Upper lobe of right lung (tissue), 1 donor: ENCODE measurements at places on chromosomes 2 and 18.

DNA sequence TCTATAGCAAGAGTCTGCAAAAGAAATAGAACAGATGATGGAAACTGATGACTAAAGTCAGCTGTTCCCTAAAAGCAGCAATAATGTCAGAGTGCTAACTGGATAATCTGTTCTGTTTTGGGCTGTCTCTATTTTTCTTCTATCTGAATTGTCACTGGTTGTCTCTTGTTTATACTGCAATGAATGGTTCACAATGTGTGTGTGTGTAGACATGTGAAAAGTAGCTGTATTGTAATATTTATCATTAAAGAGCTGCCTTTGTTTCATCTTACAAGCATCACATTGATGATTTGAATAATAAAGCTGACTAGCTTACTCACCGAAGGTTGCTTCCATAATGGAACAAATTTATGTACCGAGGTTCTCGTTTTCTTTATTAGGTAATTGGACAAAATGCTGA, 456.0 kb upstream of the ZEB2 start:
- H3K4me3 ChIP-seq, result no peak overlapping the region
- H3K27ac ChIP-seq, result no peak overlapping the region
- no peak for DNase-seq
- no peaks in the 10 kb centered on the region for H3K4me1 ChIP-seq

- H3K4me1 ChIP-seq, result peaks cover 17% of the 10 kb centered on the region
- peak overlapping the region; percentile 44 for H3K27ac ChIP-seq
- H3K4me3 ChIP-seq, result no peak overlapping the region
- no peaks in the 10 kb centered on the region for H3K27me3 ChIP-seq
- DNase-seq, result no peak
Measured at GRCh38 chr2:190637903-190638618, 10.8 kb upstream of the NAB1 start.

- DNase-seq, result no peak
- H3K36me3 ChIP-seq, result peaks cover 57% of the 10 kb centered on the region
- H3K4me3 ChIP-seq, result no peak overlapping the region
- peaks cover 82% of the 10 kb centered on the region for H3K4me1 ChIP-seq
Measured at GRCh38 chr2:28400921-28401320, 8.3 kb downstream of the FOSL2 start.

- H3K4me3 ChIP-seq, result no peak overlapping the region
- DNase-seq, result no peak
- no peak overlapping the region for H3K27ac ChIP-seq
- no peaks in the 10 kb centered on the region for H3K27me3 ChIP-seq
- H3K4me1 ChIP-seq, result no peaks in the 10 kb centered on the region
Measured at GRCh38 chr2:16466133-16466820, 199.4 kb downstream of the CYRIA start.

GRCh38 chr2:76940559-76940958, 581.6 kb downstream of the LRRTM4 start:
- H3K4me3 ChIP-seq, result no peak overlapping the region
- H3K4me1 ChIP-seq, result no peaks in the 10 kb centered on the region
- no peak overlapping the region for H3K27ac ChIP-seq
- H3K27me3 ChIP-seq, result no peaks in the 10 kb centered on the region
- DNase-seq, result no peak
- H3K36me3 ChIP-seq, result no peaks in the 10 kb centered on the region

GRCh38 chr2:219003267-219003634, 10.0 kb upstream of the CRYBA2 start:
- DNase-seq, result no peak
- H3K27ac ChIP-seq, result no peak overlapping the region
- H3K27me3 ChIP-seq, result peaks cover 72% of the 10 kb centered on the region
- no peaks in the 10 kb centered on the region for H3K36me3 ChIP-seq
- H3K4me3 ChIP-seq, result peak overlapping the region; percentile 40

- no peaks in the 10 kb centered on the region for H3K36me3 ChIP-seq
- no peaks in the 10 kb centered on the region for H3K27me3 ChIP-seq
- no peak overlapping the region for H3K27ac ChIP-seq
- no peaks in the 10 kb centered on the region for H3K4me1 ChIP-seq
- H3K4me3 ChIP-seq, result no peak overlapping the region
Measured at GRCh38 chr2:162821718-162822117, 16.8 kb downstream of the KCNH7 start.

DNA sequence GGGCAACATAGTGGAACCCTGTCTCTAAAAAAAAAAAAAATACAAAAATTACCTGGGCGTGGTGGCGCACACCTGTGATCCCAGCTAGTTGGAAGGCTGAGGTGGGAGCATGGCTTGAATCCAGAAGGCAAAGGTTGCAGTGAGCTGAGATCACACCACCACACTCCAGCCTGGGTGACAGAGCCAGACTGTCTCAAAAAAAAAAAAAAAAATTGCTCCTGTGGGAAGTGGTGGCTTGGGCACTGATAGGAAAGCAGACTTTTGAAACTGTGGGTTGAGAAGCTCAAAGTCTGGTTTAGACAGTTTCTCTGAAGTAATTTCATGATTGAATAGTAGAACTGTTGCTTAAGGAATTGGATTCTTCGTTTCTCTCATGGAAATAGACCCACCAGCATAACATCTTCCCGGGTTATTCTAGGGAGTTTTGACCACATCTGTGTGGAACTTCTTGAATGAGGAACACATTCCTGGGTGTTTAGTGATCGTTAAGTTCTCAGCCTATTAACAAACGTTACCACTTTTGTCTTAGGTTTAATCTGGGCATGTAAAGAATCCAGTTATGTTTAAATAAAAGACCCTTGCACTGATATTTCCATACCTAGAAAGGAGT, 33.5 kb downstream of the GRHL1 start:
- peaks cover 11% of the 10 kb centered on the region for H3K4me1 ChIP-seq
- peak overlapping the region; percentile 25 for H3K27ac ChIP-seq
- H3K4me3 ChIP-seq, result no peak overlapping the region
- H3K36me3 ChIP-seq, result no peaks in the 10 kb centered on the region
- DNase-seq, result no peak

GRCh38 chr2:207045531-207045930, 106.2 kb downstream of the CPO start:
- H3K4me1 ChIP-seq, result peaks cover 4% of the 10 kb centered on the region
- H3K27ac ChIP-seq, result no peak overlapping the region
- H3K4me3 ChIP-seq, result no peak overlapping the region
- DNase-seq, result no peak
- no peaks in the 10 kb centered on the region for H3K27me3 ChIP-seq
